Coronary artery (tissue), 2 donors: ENCODE measurements at places on chromosomes 1 and 21.

DNA sequence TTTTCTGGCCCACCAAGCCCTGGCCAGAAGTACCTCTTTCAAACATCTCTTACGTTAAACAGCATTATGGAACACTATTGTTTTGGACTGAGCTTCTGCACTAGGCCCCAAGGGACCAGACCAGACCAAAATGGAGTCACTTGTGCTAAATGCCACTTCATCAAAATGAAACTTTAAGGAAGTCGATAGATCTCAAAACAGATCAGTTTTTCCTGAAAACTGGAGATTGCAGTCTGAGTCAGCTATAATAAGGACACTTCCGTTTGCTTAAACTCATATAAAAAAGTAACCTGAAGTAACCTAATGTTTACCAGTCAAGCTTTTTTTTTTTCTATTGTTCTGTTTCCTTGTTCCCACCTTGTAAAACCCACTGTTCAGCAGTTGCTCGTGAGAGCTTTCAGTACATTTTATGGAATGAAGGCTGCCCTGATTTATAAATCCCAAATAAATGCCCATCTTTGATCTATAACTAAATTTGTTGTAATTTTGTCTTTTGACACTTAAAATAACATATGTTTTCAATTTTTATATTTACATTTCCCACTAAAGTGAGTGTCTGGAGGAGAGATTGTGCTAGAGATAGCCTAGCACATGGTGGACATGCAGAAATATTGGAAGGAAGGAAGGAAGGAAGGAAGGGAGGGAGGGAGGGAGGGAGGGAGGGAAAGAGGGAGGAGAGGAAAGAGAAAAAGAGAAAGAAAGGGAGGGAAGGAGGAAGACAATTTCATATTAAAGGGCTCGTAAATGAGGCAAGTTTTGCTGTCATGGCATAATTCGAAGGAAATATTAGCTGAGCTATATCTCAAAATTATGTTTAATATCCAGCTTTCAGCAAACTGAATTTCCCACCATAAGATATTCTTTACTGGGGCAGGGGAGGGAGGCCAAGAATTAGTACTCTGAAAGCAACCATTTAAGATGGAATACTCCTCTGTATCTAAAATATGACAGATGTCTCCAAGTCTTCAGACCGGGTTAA, 77.0 kb upstream of the CXADR start:
- no peak for DNase-seq

GRCh38 chr1:153771261-153771660, 3.9 kb upstream of the SLC27A3 start:
- DNase-seq = no peak

DNA sequence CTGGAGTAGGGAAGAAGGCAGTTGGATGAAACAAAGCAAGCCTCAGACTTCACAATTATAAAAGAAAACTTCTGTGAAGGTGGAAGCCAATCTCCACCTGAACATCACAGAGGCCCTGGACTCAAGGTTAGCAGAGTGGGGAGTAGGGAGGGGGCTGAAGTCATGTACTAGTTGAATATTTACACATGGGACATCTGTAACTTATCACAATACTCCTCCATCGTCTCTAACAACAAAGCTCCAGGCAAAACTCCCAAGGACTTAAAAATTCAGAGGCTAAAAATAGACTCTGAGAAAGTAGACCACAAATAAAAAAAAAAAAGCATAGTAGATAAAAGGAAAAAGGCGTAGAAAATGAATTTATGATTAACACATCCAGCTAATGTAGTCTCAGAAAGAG, 326.3 kb upstream of the PKN2 start:
- DNase-seq = no peak

DNA sequence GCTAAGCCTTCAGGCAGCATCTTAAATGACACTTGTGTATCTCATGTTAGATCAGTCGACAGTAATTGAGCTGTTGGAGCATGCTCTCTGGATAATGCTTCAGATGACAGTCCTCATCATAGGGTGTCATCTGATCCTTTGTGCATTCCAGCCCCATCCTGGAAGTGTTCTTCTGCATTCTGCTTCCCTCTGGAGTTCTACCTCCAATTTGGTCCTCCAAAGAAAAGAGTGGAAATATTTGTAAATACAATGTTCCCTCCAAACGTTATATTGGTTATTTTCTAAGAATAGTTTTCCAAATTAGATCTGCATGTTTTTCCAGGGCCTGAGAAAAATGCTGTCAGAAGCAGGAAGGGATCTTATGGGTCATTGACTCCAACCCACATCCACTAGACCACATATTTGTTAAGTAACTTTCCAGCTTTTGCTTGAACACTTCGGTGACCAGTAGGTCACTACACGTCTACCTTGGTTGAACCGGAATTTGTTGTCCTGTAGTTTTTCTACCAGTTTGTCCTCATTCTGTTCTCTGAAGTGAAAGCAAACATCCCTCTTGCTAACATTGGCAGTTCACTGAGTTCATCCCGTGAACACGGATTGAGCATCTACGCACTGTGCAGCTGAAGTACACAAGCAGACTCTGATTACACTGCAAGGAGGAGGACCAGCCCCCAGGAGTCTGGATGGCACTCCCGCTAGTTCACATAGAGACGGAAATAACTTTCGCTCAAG, 136.0 kb downstream of the TLR5 start:
- DNase-seq = no peak

DNA sequence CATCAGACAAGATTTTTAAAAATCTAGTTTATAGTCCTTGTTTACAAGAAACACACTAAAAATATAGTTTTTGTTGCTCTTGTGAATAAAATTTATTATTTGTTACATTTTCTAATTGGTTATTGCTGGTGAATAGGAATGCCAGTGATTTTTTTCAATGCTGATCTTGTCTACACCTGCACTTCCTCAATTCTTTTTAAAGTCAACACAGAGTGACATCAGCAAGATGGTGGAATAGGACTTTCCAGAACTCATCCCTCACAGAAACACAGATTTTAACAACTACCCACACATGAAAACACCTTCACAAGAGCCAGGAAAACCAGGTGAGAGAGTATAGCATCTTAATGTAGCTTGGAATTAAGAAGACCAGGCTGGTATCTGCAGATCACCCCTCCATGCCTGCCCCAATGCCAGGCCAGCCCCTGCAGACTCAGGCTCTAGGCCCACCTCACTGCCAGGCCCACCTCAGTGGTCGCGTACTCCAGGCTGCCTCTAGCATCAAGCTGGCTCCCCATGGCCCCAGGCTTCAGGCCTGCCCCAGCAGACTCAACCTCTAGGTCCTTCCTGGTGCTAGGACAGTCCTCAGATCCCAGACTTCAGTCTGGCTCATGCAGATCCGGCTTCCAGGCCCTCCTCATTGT, 117.6 kb downstream of the WDR3 start:
- DNase-seq = no peak

GRCh38 chr1:38724160-38725131, 135.1 kb downstream of the RRAGC start:
- no peak for DNase-seq
